Activated CD8-positive, alpha-beta T cell treated with anti-CD3 and anti-CD28 coated beads for 36 hours (primary cell): ENCODE measurements at places on chromosomes 1 and 21. TPM values are rescaled to one million over a fixed set of nuclear protein-coding genes. Genes with fewer than 3 reads are reported as not detected.

Gene S100A8
- total RNA-seq = not detected

Gene ALG14
- total RNA-seq = 2.9 TPM

Gene NUDT4B
- total RNA-seq = not detected

DNA sequence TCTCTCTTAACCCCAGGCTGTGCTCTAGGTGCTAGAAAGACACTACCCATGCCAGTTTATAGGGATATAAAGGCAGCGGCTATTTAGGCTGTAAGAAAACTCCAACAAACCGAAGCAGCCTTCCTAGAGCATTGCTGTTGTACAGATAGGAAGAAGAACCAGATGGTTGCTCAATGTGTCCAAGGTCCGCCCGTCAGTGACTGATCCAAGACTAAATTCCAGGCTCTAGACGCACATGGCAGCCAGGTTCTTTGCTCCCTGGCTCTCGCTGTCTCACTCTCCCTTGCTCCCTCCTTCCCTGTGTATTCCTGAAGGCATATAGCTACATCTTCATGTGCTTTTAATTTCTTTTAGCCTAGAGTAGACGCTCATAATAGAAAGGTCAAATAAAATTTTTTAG is 303.4 kb downstream of the KIF26B start:
- no peaks in the 10 kb centered on the region for H3K36me3 ChIP-seq
- DNase-seq = no peak
- H3K4me1 ChIP-seq = no peaks in the 10 kb centered on the region
- no peaks in the 10 kb centered on the region for H3K27me3 ChIP-seq
- H3K4me3 ChIP-seq = no peak overlapping the region
